ENCODE measurements at places on chromosomes 16 and 17.

GRCh38 chr17:32523017-32523680 is 36.4 kb downstream of the CDK5R1 start:
- no peak for DNase-seq

GRCh38 chr16:48113471-48113870 is 42.3 kb downstream of the ABCC12 start:
- no peak for DNase-seq

DNA sequence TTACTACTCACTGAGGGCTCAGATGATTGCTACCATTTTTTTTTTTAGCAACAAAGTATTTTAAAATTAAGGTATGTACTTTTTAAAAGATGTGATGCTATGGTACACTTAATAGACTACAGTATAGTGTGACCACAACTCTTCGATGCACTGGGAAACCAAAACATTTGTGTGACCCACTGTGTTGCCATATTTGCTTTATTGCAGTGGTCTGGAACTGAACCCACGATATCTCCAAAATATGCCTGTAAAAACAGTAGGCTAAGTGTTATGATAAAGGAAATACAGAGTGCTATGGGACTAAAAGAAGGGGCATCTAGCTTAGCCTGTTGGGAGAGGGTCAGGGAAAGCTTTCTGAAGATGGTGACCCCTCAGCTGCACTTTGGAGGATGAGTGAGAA is 41.6 kb upstream of the HNF1B start:
- no peak for DNase-seq

- DNase-seq = peak; percentile 50
Measured at GRCh38 chr17:50425682-50426471, at the start of gene ACSF2. TSS of gene ACSF2 (plus strand) at chr17:50426218. CDS start at chr17:50426262, 44 bp downstream.

GRCh38 chr17:65027305-65027704 is 29.2 kb downstream of the GNA13 start:
- DNase-seq = no peak

DNA sequence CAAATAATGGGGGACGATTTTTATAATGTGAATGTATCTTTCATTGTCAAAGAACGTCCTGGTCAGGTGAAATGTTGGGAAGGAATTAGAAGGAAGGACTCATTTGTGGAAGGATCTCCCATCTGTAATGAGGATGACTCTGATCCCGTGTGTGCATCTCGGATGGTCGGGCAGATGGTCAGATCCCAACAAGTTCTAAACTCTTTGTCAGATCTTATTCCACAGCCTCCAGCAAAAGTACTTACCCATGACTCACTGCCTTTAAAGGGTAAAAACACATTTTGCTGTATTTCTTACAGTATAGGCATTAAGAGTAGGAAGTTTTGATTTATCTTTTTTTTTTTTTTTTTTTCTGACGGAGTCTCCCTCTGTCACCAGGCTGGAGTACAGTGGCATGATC is 539 bp upstream of the KRTAP4-8 start:
- DNase-seq = no peak

- no peak for DNase-seq
Measured at GRCh38 chr16:86241681-86242080, 268.6 kb upstream of the FOXF1 start.

DNA sequence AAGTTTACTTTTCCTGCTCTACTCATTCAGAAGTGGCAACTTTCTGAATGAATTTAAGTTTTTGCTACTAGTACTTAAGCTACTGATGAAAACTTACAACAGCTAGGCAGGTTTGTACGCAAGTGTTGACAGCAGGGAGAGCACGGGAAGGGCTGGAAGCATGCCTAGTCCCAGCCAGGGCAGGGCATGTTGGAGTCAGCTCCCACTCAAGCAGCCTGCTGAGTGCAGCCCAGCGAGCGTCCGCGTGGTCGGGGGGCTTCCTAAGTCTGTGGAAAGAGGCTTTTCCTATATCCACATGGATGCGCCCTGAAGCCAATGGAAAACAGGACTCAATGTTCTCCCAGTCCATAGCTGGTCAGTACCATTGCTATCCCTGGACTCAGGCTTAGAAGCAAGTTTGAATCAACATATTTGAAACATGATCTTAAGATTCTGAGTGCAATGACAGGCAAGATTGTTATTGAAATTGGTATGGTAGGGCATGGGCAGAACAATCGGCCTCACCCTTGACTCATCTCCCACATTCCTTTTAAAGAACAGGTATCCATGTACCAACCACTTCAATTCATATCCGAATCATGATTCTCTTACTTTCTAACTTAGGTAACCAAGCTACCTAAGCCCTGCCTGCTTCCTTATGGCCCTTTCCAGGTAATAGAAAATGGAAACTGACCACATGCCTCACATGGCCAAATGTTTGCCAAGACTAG is 22.5 kb downstream of the CYB5D2 start:
- no peak for DNase-seq

DNA sequence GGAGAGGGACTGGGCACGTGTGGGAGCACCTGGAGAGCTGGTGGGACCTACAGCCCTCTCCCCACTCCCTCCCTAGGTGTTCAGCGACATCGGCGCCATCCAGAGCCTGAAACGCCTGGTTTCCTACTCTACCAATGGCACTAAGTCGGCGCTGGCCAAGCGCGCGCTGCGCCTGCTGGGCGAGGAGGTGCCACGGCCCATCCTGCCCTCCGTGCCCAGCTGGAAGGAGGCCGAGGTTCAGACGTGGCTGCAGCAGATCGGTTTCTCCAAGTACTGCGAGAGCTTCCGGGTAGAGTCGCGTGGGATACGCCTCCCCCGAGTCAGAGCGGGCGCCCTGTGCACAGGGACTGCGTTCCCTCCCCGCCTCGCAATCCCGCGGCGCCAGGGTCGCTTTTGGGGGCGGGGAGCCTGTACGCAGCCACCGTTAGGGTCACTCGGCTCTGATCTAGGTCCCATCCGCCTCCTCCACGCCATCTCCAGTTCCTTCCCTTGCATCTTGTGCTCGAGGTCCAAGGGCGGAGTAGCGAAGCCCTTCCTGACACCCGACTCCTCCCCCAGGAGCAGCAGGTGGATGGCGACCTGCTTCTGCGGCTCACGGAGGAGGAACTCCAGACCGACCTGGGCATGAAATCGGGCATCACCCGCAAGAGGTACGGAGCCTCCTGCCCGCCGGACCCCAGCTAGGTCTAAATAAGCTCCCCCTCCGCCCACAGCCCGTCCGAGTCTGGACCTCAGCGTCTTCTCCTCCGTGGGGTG is 13.0 kb downstream of the SARM1 start:
- no peak for DNase-seq

DNA sequence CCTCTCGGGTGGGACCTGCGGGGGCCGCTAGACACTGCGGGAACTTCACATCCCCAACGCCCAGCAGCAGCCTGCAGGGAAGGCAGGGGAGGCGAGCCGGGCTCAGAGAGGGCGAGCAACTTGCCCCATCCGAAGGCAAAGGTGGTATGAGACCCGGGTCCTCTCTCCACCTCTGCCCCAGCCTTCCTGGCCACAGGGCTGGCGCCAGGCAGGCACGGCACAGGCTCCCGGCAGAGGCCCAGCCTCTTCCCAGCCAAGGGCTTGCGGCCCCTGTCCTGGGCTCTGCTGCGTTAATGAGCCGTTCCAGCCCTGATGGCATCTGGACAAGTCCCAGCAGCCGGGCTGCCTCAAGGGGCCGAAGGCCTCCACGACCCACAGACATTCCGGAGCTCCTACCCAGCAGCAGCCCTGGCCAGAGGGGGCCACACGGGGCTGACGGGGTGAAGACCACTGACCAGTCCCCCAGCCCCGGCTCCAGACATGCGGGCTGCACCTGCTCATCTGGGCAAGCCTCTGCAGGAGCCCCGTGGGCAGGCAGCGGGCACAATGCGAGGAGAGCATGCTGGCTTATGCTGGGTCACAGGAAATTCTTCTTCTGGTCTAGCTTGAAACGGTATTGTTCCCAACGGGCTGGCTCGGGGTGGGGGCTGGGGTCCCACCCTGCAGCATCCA is 1.2 kb upstream of the HS3ST6 start:
- DNase-seq = no peak

GRCh38 chr16:67923414-67924116 is 8.1 kb downstream of the CTRL start:
- no peak for DNase-seq

GRCh38 chr16:86313631-86314030 is 196.7 kb upstream of the FOXF1 start:
- DNase-seq = no peak

GRCh38 chr17:27771586-27771985 is 28.7 kb downstream of the NOS2 start:
- DNase-seq = no peak

GRCh38 chr17:79996291-79996690 is 39.4 kb downstream of the TBC1D16 start:
- DNase-seq = no peak

Data from D721Med (cell line).